ENCODE measurements at places on chromosomes 1 and 21.
A peak's percentile ranks its signal among the peaks of the same experiment; 100 is the strongest.

GRCh38 chr1:167627615-167627864 is 2.5 kb upstream of the RCSD1 start:
- no peak for DNase-seq

GRCh38 chr1:157157501-157158190 is 19.5 kb upstream of the ETV3 start:
- no peak for DNase-seq

DNA sequence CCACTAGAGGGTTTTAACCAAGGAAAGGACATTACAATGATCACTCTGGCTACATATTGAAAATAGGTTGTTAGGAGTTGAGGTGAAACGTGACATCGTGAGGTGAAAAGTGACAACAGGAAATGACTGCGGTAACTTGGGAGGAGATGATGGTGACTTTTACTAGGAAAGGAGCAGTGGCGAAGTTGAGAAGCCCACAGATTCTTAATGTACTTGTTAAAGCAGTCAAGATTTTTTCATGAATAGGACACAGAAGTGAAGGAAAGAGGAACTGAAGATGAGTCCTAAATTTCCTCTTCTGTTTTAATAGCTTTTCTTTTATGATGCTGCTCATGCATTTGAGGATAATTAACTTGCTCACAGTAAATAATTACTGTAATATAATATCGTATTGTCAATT is 59.5 kb downstream of the OMA1 start:
- no peak for DNase-seq

DNA sequence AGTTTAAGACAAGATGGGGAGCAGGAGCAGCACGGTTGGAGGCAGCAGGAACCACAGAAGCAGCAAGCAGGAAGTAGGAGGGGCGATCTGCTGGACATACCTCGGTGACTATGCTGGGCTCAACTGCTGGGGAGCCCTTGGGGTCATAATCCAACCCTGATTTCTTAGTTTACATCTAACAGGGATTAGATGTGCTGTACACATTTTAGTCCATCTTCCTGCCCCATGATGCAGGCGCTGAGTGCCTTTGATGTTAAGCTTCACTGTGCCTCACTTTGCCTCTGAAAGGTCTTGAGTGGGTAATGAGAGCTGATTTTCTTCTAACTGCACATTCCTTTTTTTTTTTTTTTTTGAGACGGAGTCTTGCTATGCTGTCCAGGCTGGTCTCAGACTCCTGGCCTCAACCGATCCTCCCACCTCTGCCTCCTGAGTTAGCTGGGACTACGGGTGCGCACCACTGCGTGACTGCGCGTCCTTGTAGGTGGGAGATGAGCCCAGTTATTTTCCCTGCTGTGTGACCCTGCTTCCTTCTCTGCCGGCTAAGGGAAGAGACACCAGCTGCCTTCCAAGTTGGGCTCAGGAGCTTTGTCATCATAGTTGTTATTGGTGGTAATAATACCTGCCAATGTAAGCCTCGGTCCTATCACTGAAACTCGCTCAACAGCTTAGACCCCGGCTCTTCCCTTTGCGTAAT is 1.1 kb upstream of the RCAN3 start:
- DNase-seq: peak; percentile 48

- DNase-seq: peak; percentile 55
Observed at GRCh38 chr1:174989536-174990220, 10.1 kb upstream of the CACYBP start.

- no peak for DNase-seq
Observed at GRCh38 chr1:230308039-230308438, 118.1 kb downstream of the PGBD5 start.

GRCh38 chr1:43366601-43367025 is 1.2 kb downstream of the ELOVL1 start:
- no peak for DNase-seq

- no peak for DNase-seq
Observed at GRCh38 chr1:36884029-36884701, 150.2 kb downstream of the GRIK3 start.

GRCh38 chr1:99943223-99943794 is 26.5 kb upstream of the SLC35A3 start:
- peak; percentile 78 for DNase-seq

GRCh38 chr1:36570006-36570405 is 87.3 kb upstream of the CSF3R start:
- no peak for DNase-seq

DNA sequence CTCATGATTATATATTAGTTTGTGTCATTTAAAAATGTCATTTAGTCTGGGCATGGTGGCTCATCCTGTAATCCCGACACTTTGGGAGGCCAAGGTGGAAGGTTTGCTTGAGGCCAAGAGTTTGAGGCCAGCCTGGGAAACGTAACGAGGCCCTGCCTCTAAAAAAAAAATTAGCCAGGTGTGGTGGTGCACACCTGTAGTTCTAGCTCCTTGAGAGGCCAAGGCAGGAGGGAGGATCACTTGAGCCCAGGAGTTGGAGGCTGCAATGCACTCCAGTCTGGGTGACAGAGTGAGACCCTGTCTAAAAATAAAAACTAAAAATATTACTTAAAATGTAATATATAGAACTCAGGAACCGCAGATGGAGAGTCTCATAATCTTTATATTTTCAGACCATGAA is 34.6 kb downstream of the RUNX3 start:
- no peak for DNase-seq

DNA sequence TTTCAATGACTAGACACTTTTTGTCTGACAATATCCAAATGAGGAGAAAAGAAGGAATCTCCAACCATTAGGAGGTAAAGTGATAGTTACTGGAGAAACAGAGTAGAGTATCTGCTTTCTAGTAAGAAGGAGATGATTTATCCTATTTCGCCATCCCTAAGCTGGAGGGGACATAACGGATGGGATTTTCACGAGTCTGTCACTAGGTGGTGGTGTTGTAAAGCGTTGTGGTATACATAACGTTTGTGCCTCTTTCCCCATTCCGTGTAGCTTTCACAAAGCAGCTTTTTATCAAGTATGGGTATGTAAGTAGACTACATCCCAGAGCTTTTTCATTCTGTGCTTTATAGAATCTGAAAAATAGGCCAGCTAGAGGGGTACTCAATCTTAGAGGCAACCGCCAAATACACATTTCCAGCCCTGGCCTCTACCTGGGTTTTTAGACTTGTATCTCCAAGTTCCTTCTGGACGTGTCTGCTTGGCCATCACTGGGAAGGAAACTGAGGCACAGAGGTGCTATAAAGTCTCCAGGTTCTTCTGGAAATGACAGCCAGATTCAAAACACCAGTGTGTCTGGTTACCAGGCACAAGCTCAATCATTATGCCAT is 33.3 kb upstream of the FAM3B start:
- peak; percentile 80 for DNase-seq

- no peak for DNase-seq
Observed at GRCh38 chr21:18449605-18450550, 46.3 kb upstream of the TMPRSS15 start.

DNA sequence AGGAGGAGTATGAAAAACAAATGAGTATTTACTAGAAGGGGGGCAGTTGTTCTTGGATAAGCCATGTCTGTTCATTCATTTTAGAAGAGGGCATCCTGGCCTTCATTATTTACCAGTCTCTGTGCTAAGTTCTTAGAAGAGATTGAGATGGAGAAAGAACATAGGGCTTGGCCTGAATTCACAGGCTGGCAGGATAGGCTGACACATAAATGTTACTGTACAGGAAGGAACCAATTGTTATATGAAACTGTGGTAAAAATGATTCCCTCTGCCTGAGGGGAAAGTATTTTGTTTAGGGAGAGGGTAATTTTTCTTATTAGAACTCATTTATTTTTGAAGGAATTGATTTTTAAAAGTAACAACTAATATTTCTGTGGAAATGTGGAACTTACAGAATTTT is 99.5 kb downstream of the MAN1A2 start:
- no peak for DNase-seq

GRCh38 chr1:229130028-229130668 is 140.8 kb upstream of the RAB4A start:
- DNase-seq: no peak

DNA sequence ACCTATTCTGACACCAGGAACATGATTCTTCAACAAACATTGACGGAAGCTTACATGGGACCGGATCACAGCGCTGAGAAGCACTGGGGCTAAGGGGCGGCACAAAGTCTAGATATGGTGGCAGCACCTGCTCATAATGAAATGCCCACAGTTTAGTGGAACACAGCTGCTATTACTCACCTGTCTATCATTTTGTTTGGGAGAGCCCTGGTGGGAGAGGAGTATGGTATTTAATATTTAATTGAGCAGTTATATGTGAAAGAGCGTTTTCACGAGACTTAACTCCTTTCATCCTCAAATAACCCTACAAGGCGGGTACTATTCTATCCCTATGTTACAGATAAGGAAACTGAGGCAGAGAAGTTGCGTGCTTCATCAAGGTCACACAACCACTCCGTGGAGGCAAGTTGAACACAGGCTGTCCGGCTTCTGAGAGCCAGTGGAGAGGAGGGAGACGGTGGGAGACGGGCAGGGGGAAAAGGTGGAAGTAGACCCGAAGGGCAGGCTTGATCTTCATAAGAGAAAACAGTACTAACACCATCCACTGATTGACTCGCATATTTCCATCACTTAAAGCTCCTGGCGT is 790 bp upstream of the TSNAX start:
- DNase-seq: no peak

DNA sequence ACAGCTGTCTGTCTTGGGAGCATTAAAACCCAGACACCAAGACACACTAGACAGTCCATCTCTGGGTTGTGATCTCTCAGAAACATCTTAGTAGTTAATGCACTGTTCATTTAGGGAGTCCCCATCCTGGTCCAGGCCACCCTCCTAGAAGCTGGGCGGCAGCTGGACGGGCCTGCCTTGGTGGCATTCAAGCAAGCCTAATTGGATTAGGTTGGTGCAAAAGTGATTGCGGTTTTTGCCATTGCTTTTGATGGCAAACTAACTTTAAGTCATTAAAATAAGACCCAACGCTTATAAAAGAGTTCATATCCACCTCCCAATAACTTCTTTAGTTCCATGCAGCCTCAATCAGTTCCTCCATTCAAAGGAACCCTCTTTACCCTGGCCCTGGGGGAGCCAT is 21.7 kb downstream of the ATP5PO start:
- DNase-seq: no peak

GRCh38 chr1:160834945-160835565 is 27.6 kb downstream of the CD244 start:
- DNase-seq: peak; percentile 79

GRCh38 chr21:35204850-35205541 is 155.9 kb upstream of the RUNX1 start:
- DNase-seq: peak; percentile 88

DNA sequence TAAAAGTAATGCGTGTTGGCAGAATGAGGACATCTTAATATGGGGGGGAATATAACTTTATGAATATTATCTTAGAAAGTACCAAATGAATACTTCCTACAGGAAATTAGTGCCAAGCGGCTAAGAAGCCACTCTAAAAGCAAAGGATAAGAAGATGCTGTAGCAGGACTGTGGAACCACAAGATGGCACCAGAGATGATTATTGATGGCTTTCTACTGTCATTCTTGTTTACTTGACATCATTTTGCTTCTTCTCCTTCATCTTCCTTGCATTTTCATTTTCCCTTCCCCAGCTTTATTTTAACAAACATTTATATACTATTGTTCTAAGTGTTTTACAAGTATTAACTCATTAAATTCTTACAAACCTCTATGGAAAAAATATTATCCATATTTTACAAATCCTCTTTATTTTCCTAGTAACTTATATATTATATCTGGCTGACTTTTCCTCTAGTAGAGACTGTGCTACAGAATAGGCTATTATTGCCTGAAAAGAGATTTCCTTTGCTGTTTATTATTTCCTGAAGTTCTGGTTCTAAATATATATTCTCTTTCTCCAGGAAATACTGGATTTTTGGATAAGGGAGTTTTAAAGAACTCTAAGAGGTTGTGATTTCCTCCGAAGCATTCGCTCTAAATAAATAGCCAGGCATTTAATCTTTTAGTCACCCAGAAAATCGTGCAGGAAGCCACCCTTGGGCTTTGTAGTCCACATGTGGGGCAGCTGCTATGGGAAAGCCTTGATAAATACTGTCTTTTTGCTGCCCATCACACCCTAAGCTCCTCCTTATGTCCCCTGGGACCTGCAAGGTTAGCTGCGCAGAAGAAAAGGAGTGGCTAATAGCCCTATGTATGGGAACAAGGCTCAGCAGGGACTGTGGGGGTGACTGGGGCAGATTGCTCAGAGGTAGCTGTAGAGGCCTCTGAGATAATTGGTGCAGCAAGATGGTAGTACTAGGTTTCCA is 69.8 kb downstream of the TPR start:
- peak; percentile 71 for DNase-seq

GRCh38 chr1:217029281-217030157 is 306.3 kb upstream of the ESRRG start:
- DNase-seq: no peak

DNA sequence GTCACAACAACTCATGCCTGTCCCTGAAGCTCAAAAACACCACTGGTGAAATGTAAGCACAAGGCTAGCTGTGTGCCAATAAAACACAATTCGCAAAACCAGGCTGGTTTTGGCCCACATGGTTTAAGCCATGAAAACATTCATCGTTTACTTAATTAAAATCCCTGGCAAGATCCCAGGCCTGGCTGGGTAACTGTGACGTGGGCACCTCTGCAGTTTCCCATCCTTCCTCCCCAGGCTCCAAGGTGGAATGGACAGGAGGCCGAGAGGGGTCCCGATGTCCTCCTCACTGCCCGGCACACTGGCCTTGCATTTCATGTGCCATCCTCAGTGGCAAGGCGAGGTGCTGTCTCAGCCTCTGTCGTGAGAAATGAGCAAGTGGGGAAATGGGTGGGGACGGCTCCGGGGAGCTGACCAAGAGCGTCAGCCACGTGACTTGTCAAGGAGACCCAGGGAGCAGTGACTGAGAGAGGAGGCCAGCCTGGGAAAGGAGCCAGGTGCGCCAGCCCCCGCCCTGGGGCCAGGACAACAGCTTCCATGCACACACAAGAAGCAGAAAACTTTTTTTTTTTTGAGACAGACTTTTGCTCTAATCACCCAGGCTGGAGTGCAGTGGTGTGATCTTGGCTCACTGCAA is 153.1 kb upstream of the RAB4A start:
- DNase-seq: no peak

- DNase-seq: no peak
Observed at GRCh38 chr1:64480999-64481772, 11.3 kb downstream of the CACHD1 start.
